ENCODE measurements at places on chromosomes 1 and 21.

DNA sequence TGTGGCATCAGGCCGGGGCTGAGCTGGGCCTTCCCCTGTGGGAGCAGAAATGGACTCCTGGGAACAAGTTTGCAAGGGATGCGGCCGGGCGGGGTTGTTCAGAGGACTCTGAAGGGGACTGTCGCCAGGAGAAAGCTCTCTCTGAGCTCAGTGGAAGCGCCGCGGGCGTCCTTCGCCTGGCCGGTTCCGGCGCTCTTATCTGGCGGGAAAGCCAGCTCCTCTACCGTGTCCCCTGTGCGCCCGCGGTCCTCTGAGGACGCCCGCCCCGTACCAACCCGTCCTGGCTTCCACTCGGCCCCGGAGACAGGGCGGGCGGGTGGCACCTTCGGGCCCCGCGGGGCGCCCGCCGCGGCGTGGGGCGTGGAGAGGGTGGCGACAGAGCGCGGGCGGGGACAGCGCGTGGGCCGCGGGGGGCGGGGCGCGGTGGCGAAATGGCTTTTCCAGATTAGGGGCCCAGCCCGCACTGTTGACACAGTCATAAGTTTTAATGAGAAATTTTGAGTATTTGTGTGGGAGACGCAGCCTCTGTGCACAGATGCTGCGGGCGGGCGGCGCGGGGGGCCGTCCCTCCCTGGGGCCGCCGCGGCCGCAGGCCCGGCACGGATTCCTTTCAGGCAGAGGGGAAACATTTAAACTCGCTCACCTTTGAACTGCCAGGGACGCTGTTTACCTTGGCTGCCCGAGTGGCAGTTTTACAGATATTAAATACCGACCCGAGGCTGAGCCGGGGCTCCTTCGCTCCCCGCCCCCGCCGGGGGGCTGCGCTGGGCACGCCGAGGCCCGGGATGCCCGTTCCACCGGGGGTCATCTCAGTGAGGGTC, 70.2 kb downstream of the FOXD2 start:
- DNase-seq, result no peak

- peak; percentile 58 for DNase-seq
Measured at GRCh38 chr1:156838972-156839371, 19.9 kb downstream of the INSRR start.

- no peak for DNase-seq
Measured at GRCh38 chr1:31984419-31985347, 29.0 kb upstream of the KHDRBS1 start.

DNA sequence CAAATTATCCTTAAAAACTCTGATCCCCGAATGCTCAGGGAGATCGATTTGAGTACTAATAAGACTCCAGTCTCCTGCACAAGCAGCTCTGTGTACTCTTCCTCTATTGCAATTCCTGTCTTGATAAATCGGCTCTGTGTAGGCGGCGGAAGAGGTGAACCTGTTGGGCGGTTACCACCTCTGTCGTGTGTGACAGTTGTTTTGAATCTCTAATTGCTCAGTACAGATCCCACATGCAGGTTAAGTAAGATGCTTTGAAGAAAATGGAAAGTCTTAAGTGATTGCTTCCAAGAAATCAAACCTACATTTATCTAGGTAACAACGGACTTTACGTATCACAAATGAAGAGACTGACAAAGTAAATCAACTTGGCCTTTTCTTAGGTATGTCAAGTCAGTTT, 35.5 kb downstream of the COA6 start:
- DNase-seq, result peak; percentile 38

GRCh38 chr1:196976278-196976677, 1.1 kb upstream of the CFHR5 start:
- DNase-seq, result no peak

DNA sequence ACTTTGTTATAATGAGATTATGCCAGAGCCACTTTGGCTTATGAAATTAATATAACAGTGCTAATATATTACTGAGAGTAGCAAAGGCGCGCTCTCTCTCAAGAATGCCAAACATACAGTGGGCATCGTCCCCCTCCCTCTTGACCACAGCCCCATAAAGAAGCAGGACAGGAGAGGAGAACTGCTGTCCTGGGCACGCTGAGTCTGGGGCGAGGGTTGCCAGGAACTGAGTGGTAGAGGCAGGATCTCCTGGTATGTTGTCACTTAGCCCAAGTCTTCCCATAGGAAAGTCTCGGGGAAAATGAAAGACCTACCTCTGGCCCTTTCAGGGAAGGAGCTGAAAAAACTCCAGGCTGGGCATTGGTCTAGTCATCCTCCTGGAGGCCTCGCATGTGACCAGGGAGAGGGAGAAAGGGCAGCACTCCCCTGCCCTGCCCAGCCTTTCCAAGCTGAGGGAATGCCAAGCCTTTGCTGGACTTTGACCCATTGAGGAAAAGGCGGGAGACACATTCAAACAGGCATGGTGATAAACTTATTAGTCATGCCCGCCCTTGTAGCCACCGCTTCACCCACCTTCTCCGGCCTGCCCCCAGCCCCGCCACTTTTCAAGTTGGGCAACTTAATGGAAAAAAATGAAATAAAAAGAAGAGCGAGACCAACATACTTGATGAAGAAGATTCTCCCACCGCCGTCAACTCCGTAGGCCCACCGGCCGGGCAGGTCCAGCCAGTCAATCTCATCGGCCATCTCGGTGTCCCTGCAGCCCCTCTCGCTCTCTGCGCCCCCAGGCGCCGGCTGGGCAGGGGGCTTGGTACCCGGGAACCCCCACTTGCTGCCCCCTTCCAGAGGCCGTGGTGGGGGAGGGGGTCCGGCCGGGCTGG, 17.4 kb upstream of the PLEKHA6 start:
- peak; percentile 15 for DNase-seq

GRCh38 chr1:7250176-7250575, 464.9 kb downstream of the CAMTA1 start:
- DNase-seq, result no peak

DNA sequence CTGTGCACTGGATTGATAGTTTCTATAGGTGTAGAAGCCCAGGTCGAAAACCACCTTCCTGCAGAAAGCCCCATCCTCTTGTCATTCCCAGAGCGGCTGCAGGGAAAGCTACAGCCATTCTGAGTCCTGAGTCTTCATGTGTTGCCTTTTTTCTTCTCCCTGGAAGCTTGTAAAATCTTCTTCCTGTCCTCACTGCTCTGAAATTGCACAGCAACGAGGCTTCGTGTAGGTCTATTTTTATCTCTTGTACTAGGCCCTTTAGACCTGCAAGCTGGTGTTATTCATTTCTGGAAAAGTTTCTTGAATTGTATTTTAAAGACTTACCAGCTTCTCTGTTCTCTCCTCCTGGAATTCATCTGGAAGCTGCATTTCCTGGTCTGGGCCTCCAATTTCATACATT, 44.2 kb upstream of the ETS2 start:
- no peak for DNase-seq

- peak; percentile 54 for DNase-seq
Measured at GRCh38 chr1:175413367-175413766, 220.8 kb upstream of the KIAA0040 start.

- no peak for DNase-seq
Measured at GRCh38 chr1:200409203-200409760, 554 bp downstream of the ZNF281 start.

GRCh38 chr21:29613021-29613420, 314.3 kb downstream of the BACH1 start:
- DNase-seq, result no peak

DNA sequence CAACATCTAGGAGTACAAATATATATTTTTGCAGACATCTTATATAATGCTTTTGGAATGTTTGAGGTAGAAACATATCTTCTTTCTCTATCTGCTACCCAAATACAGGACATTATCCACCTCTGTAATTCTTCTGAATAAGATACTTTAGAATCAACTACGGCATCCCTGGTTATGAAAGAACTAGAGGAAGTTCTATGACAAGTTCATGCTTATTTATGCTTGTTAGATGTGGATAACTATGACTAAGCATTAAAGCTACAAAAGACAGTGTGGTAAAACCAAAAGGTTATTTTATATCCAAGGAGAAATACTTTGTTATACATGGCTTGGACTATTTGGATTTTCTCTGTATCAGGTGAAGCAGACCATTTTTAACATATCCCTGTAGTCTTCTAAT, 894.0 kb downstream of the KCNT2 start:
- DNase-seq, result no peak

DNA sequence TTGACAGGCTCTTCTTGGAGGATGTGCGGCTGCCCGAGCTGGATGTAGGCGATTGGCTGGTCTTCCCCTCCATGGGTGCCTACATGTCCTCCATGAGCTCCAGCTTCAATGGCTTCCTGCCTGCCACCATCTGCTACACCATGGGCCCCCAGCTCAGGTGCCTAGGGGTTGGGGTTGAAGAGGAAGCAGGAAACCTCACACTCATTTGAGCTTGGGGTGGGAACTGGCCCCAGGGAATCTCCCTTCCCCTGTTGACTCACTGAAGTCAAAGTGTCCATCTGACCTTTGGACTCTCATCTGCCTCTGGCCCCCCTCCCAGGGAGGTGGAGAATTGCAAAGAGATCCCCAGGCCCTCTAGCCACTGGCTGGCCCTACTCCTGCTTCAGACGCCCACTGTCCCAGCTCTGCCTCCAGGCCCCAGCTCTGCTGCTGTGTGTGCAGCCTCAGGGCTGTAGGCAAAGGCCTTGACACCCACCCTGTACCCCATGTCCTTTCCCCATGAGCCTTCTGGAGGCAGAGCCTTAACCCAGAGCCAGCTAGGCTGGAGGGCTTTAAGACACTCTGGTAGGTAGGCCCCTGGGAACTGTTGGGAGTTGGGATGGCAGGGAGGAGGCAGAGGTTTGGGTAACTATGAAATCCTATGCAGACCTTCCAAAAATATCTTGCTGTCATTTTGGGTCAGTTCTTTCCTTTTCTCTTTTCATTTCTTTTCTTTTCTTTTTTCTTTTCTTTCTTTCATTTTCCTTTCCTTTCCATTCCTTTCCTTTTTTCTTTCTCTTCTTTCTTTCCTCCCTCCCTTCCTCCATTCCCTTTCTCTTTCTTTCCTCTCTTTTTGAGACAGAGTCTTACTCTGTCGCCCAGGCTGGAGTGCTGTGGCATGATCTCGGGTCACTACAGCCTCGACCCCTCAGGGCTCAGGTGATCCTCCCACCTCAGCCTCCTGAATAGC, 66.9 kb upstream of the TINAGL1 start:
- no peak for DNase-seq

- DNase-seq, result peak; percentile 40
Measured at GRCh38 chr21:35792569-35793305, 267.6 kb downstream of the SETD4 start.

GRCh38 chr1:69985901-69986439, 219.4 kb downstream of the LRRC40 start:
- no peak for DNase-seq

GRCh38 chr1:109357616-109358015, 40.1 kb downstream of the SORT1 start:
- DNase-seq, result no peak

- DNase-seq, result no peak
Measured at GRCh38 chr1:216749232-216749631, 26.0 kb upstream of the ESRRG start.

GRCh38 chr1:94218332-94218731, 19.1 kb downstream of the ARHGAP29 start:
- DNase-seq, result no peak

- DNase-seq, result no peak
Measured at GRCh38 chr21:15753741-15754140, 24.0 kb downstream of the USP25 start.

Measured in NCI-H526 (cell line).